NCI-H1092 (cell line): ENCODE measurements at places on chromosomes 1 and 21.

DNA sequence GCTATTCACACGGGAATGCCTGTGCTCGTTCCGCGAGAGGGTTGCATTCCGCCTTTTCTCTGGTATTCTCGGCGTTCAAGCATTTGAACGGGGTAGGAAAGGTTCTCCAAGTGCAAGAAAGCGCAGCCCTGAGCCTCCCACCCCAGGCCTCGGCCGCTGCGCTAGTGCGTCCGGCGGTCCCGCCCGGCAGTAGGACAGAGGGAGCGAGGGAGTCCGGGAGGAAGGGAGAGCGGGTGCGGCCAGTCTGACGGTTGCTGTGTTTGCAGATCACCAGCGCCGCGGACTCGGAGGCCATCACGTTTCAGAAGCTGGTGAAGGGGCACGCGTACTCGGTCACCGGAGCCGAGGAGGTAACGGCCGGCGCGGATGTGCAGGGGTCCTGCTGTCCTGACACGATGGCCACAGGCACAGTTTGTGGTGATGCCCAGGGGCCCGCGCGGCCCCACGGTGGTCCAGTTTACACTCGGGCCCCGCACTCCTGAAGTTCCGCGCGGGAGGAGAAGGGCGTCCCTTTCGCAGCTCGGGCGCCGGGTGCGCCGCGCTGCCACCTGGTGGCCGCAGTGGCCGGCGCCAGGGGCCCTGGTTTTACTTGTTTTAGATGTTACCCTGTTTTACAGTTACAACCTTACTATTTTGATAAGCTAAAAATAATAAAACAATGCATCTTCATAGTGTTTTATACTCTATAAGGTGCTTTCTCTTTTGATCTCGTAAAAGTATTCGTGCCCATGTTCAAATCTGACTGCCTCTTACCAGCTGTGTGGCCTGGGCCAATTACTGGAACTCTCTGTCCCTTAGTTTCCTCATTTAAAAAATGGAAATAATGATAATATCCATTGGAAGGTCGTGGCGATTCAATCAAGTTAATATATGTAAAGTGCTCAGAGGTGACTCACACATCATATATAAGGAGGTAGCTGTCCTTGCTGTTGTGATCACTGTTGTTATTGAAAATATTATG, 36.7 kb downstream of the CAPN2 start:
- DNase-seq: no peak

GRCh38 chr1:41474490-41475271, 9.8 kb downstream of the EDN2 start:
- peak; percentile 59 for DNase-seq

DNA sequence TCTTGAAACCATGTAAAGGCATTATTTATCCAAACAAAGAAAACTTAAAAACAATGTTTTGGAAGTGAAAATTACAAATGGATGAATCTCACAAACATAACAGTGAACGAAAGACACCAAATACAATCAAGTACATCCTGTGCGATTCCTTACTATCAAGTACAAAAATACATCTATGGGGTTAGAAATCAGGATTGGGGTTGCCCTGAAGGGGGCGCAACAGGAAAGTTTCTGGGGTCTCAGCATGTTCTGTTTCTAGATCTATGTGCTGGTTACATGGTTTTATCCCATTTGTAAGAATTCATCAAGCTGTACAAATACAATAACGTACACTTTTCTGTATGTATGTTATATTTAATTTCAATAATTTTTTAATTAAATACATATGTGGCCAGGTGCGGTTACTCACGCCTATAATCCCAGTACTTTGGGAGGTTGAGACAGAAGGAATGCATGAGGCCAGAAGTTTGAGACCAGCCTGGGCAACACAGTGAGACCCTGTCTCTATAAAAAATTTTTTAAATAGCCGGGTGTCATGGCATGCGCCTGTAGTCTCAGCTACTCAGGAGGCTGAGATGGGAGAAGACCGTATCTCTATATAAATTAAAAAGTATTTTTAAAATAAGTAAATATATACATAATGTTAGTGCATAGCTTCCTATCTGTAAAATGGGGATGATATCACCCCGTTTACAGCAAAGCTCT, 121.5 kb upstream of the SOD1 start:
- no peak for DNase-seq

DNA sequence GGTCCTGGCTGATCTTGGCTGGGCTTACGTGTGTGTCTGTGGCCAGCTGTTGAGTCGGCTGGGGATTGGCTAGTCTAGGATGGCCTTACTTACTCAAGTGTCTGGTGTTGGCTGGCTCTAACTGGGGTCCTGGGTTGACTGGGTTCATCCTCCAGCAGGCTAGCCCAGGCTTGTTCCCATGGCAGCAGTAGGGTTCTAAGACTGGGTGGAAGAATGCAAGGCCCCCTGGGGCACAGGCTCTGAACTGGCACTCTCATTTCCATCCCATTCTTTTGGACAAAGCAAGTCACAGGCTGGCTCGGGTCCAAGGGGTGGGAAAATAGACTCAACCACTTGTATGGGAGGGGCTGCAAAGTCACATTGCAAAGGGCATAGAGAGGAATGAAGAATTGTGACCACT, 7.9 kb upstream of the OPRD1 start:
- no peak for DNase-seq

DNA sequence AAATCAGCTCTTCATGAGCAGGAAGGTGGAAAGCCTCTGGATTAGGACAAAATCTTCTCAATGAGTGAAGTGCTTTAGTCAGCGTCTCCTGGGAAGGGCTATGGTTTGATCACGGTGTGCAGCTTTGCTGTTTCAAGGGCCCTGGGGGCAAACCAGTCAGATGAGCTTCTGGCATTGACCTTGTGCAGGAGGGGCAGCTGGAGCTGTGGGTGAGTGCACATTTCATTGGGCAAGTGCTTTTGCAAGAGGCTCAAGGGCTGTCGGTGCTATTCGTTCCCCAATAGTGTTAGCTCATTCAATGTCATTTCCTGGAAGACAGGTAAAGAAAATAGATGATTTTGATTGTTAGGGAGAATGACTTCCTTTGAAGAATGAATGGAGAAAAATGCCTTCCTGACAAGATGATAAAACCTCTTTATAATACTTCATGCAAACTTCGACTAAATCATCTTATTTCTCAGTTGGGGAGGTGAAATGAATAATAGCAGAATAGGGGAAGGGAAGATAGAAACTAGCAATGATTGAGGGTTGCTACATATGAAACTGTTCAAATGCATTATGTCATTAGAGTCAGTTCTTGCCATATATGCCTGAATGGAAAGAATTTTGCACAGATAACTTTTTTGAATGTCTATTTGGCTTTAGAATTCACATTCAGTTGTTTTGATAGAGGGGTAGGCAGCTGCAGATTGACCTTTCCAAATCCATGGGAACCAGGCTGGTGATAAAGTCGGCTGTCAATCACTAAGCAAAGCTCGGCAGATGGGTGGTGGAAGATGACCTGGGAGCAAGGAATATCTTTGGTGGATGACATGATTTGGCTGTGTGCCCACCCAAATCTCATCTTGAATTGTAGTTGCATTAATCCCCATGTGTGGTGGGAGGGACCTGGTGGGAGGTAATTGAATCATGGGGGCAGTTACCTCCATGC, 12.9 kb upstream of the DISC1 start:
- no peak for DNase-seq

DNA sequence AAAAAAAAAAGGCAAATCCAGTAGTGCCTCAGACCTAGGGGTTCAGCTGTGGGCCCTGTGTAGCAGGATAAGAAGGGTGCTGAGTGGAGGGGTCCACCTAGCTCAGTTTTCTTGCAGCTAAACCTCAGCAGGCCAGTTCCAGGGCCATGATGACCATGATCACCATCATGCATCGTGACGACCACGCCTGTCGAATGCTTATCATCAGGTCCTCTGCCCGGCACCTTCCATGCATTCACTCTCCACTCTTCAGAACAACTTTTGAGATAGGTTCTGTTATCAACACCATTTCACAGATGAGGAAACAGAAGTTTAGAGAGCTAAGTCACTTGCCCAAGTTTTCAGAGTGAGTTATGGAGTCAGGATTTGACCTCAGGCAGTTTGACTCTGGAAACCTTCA, 54.9 kb downstream of the ACBD3 start:
- DNase-seq: no peak

DNA sequence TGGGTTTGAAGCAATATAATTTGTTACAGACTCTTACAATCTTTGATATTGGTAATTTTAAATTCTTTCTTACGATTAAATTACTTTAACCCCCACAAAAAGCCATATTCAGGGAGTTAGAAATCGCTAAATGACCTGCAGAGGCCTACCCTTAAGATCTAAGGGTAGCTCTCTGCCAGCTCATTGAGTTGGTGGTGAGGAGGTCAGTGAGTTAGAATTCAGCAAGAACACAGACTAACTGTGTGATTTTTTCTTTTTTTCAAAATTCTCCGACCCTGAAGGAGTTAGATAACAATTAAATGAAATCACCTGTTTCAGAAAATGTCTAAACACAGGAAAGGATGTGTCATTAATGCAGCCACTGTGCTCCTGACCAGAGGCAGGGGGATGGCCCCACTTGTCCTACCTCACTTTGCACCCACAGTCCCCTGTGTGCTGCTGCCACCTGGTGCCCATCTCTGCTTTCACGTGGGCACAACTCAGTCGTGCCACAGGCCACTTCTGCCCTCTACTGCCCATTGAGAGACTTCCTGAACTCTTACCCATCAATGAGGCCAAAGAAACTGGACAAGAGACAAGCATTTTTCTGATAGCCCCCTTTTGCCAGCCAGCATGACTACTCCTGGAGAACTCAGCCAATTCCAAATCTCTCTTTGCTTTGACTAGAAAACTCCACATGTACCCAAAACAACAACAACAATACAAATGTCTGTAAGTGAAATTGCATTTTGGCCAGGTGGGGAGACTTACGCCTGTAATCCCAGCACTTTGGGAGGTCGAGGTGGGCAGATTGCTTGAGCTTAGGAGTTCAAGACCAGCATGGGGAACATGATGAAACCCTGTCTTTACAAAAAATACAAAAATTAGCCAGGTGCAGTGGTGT, 8.4 kb downstream of the CFAP45 start:
- peak; percentile 85 for DNase-seq

- DNase-seq: no peak
Observed at GRCh38 chr1:208829595-208829994, 585.4 kb upstream of the PLXNA2 start.

DNA sequence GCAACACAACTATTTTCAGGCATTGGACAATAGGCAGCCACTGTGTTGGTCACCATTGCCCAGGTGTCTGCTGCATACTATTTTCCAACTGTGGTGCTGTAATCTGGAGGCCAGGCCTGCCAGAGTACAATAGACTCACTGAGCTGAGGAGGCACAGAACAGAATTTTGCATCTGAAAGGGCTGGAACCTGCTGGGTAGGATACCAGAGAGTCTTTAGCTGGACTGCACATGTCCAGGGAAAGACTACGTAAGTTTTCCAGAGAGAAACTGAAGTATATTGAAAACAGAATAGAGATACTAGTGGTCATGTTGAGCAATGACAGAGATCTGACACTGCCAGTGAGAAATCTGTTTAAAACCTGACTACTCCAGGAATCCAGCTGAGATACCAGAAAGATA, 200.8 kb downstream of the RASAL2 start:
- DNase-seq: no peak

DNA sequence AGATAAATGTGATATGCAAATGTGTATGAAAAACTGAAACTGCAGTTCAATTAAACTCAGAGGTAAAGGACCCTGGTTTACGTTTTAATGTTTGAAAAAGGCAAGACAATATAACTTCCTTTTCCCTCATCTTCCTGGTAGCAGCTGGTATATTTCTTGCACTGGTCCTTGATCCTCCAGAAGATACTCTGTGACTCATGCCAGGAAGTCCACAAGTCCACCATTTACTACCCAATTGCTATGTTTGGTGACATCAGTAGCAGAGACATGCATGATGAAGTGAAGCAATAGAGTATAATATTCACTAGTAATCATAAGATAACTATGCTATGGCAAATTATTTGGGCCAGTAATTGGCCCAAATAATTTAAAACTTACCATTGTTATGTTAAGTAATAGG, 774.5 kb upstream of the NEGR1 start:
- no peak for DNase-seq

- no peak for DNase-seq
Observed at GRCh38 chr1:227779685-227780084, 35.8 kb upstream of the PRSS38 start.

GRCh38 chr1:213782941-213783672, 204.7 kb upstream of the PROX1 start:
- no peak for DNase-seq

- no peak for DNase-seq
Observed at GRCh38 chr1:202283379-202283844, 58.3 kb downstream of the UBE2T start.

DNA sequence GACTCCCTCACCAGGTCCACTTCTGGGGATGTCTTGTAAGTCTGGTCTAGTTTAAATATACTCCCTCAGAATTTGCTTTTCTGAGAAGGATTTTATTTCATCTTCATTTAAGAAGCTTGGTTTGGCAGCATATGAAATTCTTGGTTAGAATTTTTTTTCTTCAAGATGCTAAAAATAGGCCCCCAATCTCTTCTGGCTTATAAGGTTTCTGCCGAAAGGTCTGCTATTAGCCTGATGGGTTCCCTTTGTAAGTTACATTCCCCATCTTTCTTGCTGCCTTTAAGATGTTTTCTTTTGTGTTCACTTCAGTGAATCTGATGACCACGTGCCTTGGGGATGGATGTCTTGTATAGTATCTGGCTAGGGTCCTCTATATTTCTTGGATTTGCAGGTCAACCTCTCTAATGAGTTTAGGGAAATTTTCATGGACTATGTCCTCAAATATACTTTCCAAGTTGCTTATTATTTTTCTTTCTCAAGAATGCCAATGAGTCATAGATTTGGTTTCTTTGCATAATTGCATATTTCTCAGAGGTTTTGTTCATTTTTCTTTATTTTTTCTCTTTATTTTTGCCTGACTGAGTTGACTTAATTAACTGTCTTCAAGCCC, 19.4 kb downstream of the TCP10L start:
- no peak for DNase-seq

GRCh38 chr1:228085287-228085951, 2.9 kb downstream of the ARF1 start:
- no peak for DNase-seq

DNA sequence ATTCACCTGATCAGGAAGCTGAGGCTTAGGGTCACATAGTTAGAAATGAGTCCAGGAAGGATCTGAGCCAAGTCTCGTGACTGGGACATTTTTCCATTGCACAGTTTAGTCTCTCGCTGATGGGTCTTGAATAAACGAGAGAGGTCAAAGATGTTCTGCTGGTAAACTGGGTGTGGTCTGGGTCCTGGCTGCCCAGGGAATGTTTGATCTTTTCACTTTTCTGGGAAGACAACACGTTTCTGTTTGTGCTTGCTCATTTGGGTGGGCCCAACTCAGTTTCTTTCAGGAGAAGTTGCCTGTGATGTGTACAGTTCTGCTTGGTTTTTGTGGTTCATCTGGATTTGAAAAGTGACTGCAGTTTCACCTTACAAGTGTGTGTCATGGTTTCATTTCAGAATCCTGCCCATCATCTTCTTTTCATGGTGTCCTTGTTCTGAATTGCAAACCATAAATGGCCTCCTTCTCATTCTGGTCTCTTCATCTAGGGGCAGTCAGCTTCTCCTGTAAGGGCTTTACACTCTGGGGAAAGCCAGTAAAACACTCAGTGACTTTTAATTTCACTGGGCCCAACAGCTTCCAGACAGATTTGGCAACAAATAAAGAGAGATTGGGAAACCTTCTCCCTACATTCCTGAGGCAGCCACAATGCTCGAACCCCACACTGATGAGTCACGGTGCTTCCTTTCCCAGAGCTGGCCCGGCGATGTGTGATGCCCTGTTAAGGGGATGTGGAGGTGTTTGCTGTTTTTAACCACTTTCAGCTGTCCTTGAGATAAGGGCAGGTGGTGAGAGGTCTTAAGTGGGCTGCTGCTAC, 7.2 kb upstream of the TACSTD2 start:
- no peak for DNase-seq

- no peak for DNase-seq
Observed at GRCh38 chr1:38250356-38250755, 203.8 kb upstream of the POU3F1 start.
